Right ventricle myocardium superior (tissue), 1 donor: ENCODE measurements at places on chromosomes 4 and X. TPM values are rescaled to one million over a fixed set of nuclear protein-coding genes. Genes with fewer than 3 reads are reported as not detected.

GRCh38 chr4:35520059-35520458 is 724.3 kb downstream of the ARAP2 start:
- DNase-seq, result no peak

DNA sequence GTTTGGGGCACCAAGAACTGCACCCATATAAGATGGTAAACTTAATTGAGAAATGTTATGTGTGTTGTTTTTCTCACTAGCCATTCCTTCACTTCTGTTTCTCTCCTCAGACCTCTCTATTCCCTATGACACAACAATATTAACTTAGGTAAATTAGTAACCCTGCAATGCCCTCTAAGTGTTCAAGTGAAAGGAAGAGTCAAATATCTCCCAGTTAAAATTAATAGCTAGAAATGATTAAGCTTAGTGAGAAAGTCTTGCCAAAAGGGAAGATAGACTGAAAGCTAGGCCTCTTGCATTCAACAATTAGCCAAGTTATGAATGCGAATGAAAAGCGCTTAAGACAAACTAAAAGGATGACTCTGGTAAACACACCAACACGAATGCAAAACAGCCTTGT is 132.9 kb upstream of the KLF8 start:
- DNase-seq, result no peak

- DNase-seq, result no peak
Observed at GRCh38 chr4:150828159-150828558, 186.9 kb downstream of the LRBA start.

NRK gene
- total RNA-seq, result 2.5 TPM

C1QTNF7 gene
- total RNA-seq, result 1.9 TPM

TEX13D gene
- not detected for total RNA-seq

CXCL6 gene
- total RNA-seq, result not detected

CLDN34 gene
- not detected for total RNA-seq

DYNLT3 gene
- 13.6 TPM for total RNA-seq
